Activated CD4-positive, alpha-beta T cell treated with anti-CD3 and anti-CD28 coated beads for 1 hour (primary cell): ENCODE measurements at places on chromosomes 11 and 22.

DNA sequence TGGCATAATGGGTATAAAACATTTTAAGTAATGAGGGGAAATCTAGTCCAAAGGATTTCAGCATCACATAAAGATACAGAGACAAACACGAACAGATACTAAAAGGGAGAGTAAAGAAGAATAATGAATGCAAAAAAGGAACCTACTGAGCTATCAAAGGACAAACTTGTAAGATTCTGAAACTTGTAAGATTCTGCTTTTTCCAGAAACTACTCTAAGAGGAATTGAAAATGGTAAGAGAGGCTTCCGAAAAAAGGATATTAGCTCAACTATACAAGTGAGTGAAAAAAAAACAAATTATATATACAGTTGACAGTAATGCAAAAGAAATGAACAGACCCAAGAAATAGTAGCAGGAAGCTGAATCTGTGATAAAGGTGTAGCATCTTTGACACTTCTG, 37.7 kb downstream of the POLD3 start:
- no peak for DNase-seq

GRCh38 chr11:48014917-48015316, 34.6 kb downstream of the PTPRJ start:
- no peak for DNase-seq

DNA sequence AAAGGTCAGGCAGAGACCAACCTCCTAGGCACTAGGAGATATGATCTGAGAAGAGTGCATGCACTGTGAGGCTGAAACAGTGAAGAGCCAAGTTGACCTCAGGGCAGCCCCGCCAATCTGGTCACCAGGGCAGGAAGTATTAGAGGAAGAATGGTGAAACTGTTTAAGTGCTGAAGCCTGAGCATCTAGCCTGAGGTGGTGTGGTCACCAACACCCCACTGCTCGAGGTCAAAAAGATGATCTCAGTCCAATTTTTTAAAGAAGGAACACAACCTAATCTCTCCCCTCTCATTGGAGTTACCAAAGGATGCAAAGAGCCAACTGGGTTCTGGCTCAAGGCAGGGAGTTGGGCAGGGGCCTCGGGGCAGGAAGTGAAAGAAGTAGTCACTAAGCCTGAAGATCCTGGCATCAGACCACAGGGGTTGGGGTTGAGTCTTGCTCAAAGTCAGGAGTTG, 4.0 kb downstream of the APBB1 start:
- DNase-seq, result no peak

DNA sequence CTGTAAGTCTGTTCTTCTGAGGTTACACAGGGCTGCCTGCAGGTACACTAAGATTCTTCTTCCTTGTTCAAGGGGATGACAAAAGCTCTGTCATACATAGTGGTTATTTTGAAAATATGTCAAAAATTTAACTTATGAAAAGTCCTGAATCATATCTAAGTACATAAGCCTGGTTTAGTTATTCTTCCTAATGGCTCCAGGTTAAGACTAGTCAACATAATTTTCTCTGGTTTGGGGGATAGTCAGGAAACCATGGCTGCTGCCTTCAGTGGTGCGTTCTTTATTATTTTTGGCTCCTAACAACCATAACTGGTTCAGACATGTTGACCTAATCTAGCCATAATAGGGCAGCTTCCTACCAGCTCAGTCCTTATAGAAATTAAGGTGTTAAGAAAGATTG, 257.4 kb upstream of the DDI1 start:
- DNase-seq, result no peak

- no peak for DNase-seq
Observed at GRCh38 chr22:19173047-19174035, 5.2 kb downstream of the SLC25A1 start.

GRCh38 chr22:39514373-39514973, 5.9 kb upstream of the ATF4 start:
- no peak for DNase-seq

GRCh38 chr11:100575860-100576717, 111.0 kb upstream of the ARHGAP42 start:
- DNase-seq, result no peak

DNA sequence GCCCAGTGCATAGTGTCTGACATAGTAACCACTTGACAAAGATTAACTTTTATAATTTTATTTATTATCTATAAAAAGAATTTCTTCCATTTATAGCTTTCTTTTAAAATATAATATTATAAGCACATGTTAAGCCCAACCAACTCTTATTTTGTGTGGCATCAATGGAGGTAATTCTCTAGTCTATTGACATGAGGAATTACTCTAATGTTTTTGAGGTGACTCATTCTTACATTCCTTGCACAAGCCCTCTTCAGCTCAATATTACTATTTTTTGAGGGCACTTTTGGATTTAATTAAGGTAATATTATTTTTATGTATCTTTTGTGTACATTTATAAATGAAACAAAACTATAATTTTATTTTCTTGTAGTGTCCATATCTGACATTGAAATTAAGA, 59.6 kb downstream of the AASDHPPT start:
- DNase-seq, result no peak

GRCh38 chr11:21121991-21122390, 452.6 kb downstream of the NELL1 start:
- no peak for DNase-seq

- no peak for DNase-seq
Observed at GRCh38 chr11:102138670-102139069, 28.4 kb downstream of the YAP1 start.

DNA sequence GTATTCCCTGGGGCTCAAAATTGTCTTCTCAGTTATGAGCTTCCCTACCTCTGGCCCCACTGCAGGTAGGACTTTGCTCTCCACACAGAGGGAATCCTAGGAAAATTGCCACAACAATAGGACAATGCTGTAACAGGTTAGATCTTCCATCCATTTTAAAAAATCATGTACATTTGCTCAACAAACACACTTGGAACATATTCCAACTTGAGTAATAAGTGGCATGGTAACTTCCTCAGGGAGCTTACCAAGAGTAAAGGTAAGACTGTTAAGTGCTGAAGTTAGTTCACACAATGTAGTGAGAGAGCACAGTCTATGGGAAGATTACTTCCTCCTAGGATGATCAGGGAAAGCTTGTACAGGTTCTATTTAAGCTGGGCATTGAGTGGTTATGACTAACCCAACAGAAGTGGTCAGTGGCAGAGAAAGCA, 78.9 kb upstream of the BIRC3 start:
- no peak for DNase-seq

DNA sequence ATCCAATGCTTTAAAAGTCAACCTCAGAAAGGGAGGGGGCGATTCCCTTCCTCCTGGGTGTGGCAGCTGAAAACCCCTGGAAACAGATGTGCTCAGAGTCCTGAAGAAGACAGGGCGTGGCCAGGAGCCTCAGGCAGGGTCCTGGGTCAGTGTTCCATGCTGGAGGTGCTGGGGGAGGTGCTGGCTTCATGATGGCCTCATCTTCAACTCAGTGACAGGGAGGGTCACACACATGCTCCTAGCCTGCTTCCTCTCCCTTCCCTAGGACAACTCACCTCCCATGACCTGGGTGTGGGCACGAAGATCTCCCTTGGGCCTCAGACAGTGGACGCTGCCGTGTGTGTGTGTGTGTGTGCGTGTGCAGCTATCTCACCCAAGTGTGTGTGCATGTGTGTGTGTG, 245.6 kb upstream of the B3GAT1 start:
- peak; percentile 3 for DNase-seq

GRCh38 chr11:114001416-114001815, 26.5 kb downstream of the HTR3A start:
- DNase-seq, result no peak

GRCh38 chr22:50293441-50294318, 13.8 kb downstream of the PLXNB2 start:
- DNase-seq, result no peak

DNA sequence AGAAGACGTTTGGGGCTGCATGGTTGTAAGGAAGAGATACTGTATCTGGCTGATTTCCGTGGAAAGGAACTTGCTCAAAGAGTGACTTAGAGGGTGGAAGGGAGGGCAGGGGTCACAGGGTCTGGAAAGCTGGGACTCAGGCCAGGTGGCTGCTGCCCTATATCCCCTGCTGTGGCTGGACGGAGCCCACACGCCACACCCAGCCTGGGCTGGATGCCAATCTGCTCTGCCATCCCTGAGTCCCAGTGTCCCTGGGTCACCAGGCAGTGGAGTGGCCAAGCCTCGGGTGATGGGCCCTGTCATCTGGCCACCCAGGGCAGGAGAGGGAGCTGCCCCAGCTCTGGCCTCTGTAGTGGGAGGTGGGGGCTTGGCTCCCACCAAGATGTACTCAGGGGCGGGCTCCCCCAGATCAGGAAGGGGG, 26.5 kb upstream of the KRTAP5-7 start:
- no peak for DNase-seq

DNA sequence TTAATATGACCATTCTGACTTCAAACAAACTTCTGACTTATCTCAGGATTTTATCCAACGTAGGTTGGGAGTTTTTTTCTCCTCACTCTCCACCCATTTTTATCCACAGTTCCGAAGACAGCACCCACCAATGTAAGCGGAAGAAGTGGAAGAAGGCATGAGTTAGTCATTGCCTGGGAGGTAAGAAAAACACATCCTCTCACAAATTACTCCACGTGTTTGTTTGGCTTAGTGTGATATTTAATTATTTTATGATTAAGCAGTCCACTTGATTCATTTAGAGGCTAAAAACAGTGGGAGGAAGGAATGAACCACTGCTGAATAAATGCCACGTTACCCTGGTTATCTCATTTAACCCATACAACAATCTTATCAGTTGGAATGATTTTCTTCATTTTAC, 389.6 kb upstream of the ARHGAP42 start:
- no peak for DNase-seq

GRCh38 chr11:89327885-89328284, 150.2 kb downstream of the TYR start:
- no peak for DNase-seq

GRCh38 chr22:48336339-48337060, 1491.2 kb downstream of the BRD1 start:
- DNase-seq, result no peak

DNA sequence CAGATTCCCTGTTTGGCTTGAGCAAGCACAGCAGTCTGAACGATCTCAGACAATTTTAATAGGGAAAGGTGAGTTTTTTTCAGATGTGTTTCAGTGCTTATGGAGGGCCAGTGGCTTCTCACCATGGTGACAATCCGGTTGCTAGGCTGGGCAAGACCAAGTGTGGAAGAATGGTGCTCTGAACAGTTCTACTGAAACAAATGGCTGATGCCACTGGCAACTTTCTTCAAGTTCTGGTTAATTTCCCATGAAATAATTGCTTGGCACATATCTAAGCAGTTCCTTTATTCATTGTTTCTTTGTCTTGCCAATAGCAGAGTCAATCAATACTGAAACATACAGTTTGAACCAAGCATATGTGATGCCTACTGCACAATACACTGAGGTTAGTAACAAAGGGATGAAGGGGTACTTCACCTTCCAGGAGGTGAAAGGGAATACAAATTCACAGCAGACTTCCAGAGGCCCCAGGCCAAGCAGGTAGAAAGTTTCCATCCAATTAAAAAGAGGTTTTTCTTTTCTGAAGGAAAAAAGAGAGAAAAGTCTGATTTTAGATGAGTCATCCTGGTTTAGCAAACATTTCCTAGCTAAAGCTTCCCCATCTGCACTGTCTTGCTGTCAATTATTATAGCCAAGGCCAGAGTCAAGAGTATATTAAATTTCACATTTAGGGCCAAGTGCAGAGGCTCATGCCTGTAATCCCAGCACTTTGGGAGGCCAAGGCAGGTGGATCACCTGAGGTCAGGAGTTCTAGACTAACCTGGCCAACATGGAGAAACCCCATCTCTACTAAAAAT, 21.2 kb upstream of the NDUFC2 start:
- no peak for DNase-seq

DNA sequence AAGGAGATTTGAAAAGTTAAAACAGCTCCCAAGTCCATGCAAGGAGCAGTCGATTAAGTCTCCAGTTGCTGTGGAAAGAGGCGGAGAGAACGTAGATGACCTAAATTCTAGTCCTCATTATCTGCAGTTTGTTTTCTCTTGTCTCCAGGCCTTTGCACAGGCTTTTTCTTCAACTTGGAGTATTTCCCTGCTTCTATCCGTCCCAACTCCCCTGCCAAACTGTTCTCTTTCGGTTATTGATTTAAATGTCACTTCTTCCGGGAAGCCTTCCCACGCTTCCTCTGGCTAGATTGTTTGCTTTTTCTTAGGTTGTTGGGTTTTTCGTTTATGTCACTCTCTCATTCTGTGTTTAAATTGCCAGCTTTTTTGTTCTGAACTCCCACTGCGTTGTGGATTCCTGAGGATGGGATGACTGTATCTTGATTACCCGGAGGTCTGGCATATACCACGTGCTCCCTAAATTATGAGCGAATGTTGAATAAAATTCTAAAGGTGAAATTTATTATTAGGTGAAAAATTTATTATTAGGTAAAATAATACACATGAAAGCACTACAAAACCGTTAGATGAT, 463 bp downstream of the TMEM126B start:
- DNase-seq, result no peak

GRCh38 chr11:36013950-36014897, 70.4 kb downstream of the LDLRAD3 start:
- no peak for DNase-seq

DNA sequence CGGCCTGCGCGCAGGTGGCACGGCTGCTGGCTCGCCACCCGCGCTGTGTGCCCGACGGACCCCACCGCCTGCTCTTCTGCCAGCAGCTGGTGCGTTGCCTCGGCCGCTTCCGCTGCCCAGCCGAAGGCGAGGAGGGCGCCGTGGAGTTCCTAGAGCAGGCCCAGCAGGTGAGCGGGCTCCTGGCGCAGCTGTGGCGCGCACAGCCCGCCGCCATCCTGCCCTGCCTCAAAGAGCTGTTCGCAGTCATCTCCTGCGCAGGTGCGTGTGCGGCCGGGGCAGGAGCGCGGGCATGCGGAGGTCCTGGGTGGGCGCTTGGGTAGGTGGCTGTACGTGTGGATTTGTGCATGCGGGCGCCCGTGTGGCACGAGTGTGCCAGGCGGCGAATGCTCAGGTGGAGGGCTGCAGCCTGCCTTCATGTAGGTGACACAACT, 8.0 kb downstream of the USP35 start:
- no peak for DNase-seq

- no peak for DNase-seq
Observed at GRCh38 chr11:86013713-86014112, 55.2 kb downstream of the PICALM start.

GRCh38 chr22:45579806-45580725, 77.4 kb downstream of the FBLN1 start:
- DNase-seq, result no peak

DNA sequence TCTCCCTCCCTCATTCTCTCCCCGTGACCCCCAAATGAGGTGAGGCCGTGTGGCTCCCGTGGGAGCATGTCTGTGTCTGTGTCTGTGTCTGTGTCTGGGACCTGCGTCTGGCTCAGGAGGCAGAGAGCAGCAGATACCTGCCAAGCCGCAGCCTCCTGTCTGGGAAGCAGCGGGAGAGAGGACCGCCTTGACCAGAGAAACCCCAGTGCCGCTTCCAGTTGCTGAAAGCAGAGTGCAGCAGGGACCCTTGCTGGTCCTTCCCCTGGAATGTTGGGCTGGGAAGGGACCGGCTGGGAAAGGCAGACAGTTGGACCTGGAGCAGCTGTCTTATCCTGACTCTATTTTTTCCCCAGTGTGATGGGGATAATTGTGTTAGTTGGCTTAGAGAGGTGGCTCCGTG, 525 bp downstream of the CSDC2 start:
- no peak for DNase-seq

- no peak for DNase-seq
Observed at GRCh38 chr11:85869781-85870180, 14.6 kb downstream of the CCDC83 start.

GRCh38 chr22:27028093-27028492, 370.7 kb downstream of the MIAT start:
- no peak for DNase-seq
